Skin of body (tissue), 3 donors: ENCODE measurements at places on chromosomes 2 and 18.

DNA sequence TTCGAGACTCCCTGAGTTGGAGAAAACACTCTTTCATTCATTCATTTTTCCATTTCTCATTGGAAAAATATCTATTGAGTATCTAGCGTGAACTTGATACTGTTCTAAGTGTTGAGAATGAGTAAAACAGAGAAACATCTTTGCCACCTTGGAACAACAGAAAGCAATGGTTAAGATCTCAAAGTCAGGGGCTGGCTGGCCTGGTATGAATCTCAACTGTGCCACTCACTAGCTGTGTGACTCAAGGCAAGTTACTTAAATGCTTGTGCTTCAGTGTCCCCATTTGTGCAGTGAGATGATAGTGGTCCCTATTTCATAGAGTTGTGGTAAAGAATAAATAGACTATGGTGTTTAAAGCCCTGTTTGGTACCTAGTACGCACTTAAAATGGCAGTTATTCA lies 415.2 kb downstream of the NBAS start:
- DNase-seq = no peak

GRCh38 chr2:201353116-201353515 lies 4.0 kb downstream of the FLACC1 start:
- peak; percentile 38 for DNase-seq

DNA sequence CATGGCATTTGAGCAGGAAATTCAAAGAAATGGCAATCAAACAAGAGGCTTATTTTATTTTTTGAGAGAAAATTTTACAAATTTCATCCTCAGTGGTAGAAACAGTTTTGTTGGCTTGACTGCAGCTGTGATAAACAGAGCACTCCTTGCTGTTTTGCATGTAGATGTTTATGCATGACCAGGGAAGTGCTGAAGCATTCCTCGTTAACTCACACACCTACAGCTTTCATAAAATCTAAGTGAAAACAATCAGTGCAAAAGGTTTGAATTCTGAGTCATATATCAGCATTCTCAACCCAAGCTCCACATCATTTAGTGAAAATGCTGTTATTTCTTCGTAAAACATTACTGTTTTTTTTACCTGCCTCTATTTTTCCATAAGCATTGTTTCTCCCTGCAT lies 146.6 kb upstream of the CCDC68 start:
- DNase-seq = no peak

DNA sequence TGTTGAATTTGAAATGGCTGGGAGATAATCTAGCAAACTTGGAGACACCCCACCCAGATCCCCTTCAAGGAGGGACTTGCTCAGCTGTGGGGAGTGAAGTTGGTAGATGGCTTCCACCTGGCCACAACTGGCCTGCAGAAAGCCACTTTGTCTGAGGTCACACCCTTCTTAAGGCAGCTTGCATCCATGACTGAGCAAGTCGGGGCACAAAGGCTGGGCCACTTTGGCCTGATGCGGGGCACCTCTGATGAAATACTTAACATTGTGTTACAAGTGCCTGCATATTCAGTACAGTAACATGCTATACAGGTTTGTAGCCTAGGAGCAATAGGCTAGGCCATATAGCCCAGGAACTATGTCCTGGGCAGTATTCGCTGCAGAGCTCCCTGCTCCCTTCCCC lies 13.4 kb upstream of the RPL37A start:
- DNase-seq = no peak
